ENCODE measurements at places on chromosomes 5 and 9. TPM values are rescaled to one million over a fixed set of nuclear protein-coding genes. Genes with fewer than 3 reads are reported as not detected.

- peak; percentile 8 for DNase-seq
These were observed 107.5 kb downstream of the NREP start for GRCh38 chr5:111649516-111649915.

- peak; percentile 24 for DNase-seq
These were observed 47.1 kb upstream of the POU4F3 start for GRCh38 chr5:146291421-146292074.

DNA sequence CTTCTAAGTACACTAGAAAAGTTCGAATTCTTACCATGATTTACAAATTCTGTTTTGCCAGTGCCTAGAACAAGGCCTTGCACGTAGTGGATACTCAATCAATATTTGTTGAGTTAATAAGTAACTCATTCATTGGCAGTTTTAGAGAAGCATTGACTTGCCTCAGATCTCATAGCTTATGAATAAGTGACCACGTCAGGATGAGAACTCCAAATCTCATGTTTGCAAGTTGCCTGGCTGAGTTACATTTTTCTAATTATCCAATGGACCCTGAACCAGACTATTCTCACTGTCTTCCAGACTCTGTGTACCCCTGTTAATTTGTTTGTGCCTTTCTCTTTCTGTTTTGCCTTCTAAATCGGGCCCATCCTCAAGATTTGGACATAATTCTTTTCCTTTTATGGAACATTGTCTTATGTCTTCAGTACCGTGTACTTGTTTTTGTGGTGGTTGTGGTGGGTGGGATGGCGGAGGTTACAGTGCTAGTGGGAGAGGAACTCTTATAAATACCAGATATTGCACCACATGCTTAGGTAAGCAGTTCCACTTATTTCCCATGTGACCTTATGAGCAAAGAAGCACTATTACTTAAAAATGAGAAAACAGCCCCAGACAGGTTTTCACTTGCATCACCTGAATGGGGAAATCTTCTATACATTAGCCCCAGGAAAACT is 96.3 kb downstream of the UNC13B start:
- DNase-seq = no peak

Gene CHSY3
- 1.3 TPM for total RNA-seq

- DNase-seq = peak; percentile 20
These were observed 47.2 kb downstream of the OR2K2 start for GRCh38 chr9:111282845-111283244.

GRCh38 chr9:78472111-78472510 is 175.2 kb downstream of the PSAT1 start:
- peak; percentile 36 for DNase-seq

DNA sequence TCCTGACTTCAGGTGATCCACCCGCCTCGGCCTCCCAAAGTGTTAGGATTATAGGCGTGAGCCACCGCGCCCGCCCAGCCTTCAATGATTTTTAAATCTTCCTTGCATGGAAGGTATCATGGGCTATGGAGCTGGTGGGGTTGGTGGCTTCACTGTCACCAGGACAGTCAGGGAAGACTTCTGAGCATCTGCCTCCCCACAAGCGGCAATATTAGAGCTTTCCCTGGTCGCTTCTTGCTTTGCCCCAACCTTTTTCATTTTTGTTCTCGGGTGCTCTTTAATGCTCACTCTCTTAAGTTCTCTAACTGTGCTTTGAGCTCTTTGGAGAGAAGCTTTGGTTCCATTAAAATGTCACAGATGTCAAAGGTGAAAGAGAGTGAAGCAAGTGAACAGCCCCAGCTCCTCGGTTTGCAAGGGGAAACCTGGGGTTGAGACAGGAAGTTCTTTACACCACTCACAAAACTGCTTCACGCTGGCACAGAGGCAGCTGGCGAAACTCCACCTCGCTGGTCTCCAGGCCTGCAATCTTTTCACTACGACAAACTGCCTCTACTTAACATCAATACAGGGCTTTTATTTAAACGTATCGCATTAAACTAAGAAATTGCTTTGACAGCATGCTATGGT is 142.5 kb upstream of the RETREG1 start:
- peak; percentile 73 for DNase-seq

- no peak for DNase-seq
These were observed 65.0 kb downstream of the PPP2R2B start for GRCh38 chr5:146813346-146814157.

GRCh38 chr5:56481428-56482357 is 248.6 kb upstream of the ANKRD55 start:
- DNase-seq = peak; percentile 59

DNA sequence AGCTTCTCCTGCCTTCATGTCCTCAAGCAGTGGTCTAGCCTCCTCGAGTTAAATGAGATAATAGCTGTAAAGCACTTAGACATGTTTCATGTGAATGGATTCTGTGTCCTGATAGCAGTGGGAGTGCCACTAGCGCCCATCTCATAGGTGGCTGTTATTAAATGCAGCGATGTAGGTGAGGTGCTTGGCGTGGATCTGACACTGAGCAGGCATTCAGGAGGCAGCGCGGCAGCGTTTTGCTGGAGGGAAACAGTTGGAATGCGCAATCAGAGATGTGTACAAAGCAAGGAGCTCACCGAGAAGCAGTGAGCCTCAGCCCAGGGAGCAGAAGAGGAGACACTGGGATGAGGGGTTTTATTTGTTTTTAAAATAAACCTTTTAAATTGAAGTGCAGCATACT is 106.6 kb downstream of the RGS3 start:
- DNase-seq = no peak

DNA sequence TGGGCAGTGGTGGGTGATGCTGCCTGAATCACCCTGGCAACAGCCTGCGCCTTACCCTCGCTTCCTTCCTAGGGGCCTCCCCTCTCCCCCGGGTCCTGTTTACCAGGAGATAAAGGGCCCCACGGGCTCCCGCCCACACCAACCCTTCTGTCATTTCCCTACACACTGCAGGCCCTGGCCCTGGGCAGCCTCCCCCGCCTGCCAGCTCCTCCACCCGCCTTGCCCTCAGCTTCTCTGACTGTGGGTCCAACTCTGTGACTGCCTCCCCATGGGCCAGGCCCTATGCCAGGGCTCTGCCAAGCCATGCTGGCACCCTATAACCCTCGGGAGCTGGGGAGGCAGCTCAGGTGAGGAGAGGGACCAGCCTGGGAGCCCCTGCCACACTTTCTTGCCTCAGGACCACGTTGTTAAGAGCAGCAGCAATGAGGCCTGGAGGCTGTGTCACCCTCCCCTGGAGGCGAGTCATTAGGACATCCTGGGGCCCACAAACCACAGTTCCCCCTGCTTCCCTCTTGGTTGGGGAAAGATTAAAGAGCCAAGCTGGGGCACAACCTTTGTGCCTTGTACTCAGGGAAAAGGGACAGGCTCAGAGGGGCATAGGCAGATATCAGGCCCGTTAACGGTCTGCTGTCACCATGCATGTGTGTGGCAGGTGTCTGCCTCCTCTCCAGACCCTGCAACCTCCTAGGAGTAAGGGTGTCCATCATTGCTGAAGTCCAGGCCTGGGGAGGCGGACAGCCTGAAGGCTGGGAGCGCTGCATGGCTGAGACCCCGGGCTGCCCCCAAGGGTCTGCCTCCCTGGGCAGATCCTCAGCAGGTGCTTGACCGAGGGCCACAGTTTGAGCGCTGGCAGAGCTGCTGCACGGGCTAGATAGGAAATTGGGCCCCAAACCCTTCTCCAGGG is 2.8 kb downstream of the MGAT4B start:
- DNase-seq = no peak

DNA sequence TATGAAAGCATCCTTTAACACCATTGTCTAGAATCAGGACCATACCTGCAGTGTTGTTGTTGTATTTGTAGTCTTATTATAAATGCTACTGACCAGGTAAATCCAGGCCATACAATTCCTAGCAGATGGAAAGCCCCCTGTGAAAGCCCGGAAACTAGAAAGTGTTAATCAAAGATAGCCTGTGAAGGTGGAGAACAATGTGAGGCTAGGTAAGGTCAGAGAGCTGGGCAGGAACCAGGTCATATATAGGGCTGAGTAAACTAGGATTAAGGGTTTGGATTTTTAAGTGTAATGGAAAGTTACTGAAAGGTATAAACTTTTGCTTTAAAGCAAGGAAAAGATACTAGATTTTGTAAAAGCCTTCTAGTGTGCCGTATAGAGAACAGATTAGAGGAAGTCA is 6.7 kb downstream of the LRRC70 start:
- no peak for DNase-seq

Gene CORO2A
- under 0.01 TPM for total RNA-seq

GRCh38 chr5:88488130-88488529 is 219.5 kb upstream of the TMEM161B start:
- DNase-seq = no peak

GRCh38 chr9:114409103-114409780 is 21.5 kb upstream of the AKNA start:
- peak; percentile 48 for DNase-seq

DNA sequence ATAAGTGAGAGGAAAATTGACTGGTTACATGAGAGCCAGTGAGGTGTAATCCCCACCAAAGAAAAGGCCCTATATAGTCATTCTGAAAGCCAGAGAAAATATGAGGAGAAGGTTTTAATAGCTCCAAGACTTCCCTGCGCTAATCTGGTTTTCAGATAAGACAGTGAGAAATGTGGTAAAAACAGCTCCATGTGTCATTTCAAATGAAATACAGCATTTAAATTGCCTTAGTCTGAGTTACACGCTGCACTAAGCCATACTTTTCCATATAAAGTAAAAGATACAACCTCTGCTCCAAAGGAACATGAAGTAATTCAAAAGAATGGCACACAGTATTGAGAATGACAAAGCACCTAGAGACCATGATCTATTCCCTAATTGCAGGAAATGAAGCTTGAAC is 378.0 kb upstream of the PDE4D start:
- peak; percentile 27 for DNase-seq

Gene GARIN3
- total RNA-seq = not detected

DNA sequence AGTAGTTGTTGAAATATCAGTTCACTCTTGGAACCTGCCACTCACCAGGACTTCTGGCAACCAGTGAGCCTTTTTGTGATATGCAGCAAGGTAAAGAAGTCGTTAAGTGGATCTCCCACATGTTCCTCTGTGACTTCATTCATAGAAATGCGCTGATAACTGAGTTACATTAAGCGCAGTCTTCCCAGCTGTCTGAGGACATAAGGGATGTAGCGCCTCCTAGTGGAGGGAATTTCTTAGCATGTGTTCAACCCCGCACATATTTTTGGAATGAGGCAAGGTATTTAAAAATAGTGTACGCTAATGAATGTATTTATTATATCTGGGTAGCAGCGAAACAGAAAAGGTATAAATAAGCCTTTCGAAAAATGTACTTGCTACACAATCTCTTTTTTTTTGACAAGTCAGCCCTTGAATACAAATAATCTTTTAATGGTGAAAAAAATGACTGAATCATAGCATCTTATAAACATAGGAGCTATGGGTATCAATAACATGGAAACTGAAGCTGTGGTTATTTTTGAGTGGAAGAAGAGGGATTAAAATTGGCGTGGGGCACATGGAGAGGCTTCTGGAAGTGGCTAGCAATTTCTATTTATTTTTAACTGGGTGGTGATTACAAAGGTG is 38.0 kb downstream of the PALM2AKAP2 start:
- peak; percentile 98 for DNase-seq

Gene PCDHGA1
- total RNA-seq = 1.8 TPM

GRCh38 chr9:131098391-131099101 is 2.2 kb downstream of the AIF1L start:
- no peak for DNase-seq

DNA sequence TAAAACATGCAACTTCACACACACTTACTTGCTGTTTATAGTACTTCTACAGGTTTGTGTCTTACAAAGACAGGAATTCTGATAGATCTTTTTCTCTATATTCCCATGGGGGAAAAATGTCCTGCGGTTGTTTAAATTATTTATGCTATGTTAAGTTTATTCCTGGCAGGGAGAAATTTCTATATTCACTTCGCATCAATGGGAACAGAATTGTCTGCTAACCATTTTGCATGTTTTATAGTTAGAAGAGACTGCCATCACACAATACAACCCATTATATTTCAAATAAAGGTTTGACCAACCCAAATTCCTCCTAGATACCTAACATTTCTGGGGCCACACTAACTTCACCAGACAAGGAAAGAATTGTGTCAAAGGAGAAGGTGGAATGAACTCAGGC is 110.0 kb upstream of the PRR16 start:
- no peak for DNase-seq

Gene LPAR1
- 222 TPM for total RNA-seq

- no peak for DNase-seq
These were observed 1.5 kb downstream of the FAM81B start for GRCh38 chr5:95392593-95393182.

Gene SPINK6
- not detected for total RNA-seq

DNA sequence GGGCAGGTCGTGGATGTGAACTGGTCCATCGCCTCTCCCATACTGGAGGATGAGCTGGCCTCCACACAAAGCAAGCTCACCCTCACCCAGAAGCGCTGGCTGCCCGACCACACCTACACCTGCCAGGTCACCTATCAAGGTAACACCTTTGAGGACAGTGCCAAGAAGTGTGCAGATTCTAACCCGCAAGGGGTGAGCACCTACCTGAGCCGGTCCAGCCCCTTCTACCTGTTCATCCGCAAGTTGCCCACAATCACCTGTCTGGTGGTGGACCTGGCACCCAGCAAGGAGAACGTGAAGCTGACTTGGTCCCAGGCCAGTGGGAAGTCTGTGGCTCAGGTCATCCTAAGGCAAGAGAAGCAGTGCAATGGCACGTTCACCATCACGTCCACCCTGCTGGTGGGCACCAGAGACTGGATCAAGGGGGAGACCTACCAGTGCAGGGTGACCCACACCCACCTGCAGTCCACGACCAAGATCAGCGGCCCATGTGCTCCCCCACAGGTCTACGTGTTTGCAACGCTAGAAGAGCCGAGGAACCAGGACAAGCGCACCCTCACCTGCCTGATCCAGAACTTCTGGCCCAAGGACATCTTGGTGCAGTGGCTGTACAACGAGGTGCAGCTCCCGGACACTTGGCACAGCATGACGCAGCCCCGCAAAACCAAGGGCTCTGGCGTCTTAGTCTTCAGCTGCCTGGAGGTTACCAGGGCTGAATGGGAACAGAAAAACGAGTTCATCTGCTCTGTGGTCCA is 71.3 kb downstream of the INSL6 start:
- no peak for DNase-seq

- no peak for DNase-seq
These were observed 42.0 kb downstream of the KCNIP1 start for GRCh38 chr5:170545811-170546210.

Gene ARHGEF39
- 0.66 TPM for total RNA-seq

Gene FBP2
- not detected for total RNA-seq

- DNase-seq = no peak
These were observed 523.5 kb downstream of the CDH12 start for GRCh38 chr5:22329683-22330082.

Gene POLR3G
- 4.9 TPM for total RNA-seq

Gene ABLIM3
- total RNA-seq = 48.1 TPM

GRCh38 chr5:50658246-50658645 is 8.2 kb upstream of the PARP8 start:
- DNase-seq = no peak

Gene OCLN
- 2.3 TPM for total RNA-seq

GRCh38 chr9:114551750-114552685 is 35.6 kb upstream of the ATP6V1G1 start:
- DNase-seq = peak; percentile 99

DNA sequence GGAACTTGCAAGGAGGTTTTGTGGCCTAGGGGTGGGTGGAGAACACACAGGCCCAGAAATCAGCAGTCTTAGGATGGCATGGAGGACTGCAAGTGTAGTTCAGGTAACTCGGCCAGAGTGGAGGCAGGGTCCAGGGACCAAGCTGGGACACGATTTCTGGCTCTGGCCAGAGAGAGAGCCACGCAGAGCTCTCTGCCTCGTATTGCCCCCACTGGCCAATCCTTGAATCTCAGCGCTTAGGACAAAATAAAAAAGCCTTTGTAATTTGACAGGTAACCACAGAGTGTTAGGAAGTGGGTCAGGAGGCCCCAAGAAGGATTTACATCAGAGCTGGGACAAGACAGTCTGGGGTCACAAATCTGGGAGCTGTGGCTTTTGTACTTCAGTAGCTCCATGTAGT is 11.7 kb downstream of the MAP3K1 start:
- no peak for DNase-seq
